Activated T-cell treated with anti-CD3 and anti-CD28 coated beads, Interleukin-2, amount 50 U/mL, for 72 hours (primary cell): ENCODE measurements at places on chromosomes 13 and 19.

- DNase-seq: no peak
Observed at GRCh38 chr13:41137241-41137640, 4.6 kb upstream of the KBTBD6 start.

DNA sequence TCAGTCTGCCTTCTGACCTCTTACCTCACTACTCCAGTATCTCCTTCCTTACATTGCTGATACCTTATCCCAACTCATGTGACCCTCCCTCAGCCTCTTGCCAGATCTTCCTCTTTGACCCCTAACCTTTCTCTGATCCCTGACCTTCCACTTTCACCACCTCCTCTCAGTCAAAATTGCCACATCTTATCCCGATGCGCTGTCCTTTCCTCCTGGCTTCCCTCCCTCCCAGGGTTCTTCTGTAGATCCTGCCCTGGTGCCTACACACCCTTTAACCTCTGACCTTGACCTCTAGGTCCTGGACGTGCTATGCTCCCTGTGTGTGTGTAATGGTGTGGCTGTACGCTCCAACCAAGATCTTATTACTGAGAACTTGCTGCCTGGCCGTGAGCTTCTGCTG is 23.7 kb downstream of the RYR1 start:
- DNase-seq: no peak

DNA sequence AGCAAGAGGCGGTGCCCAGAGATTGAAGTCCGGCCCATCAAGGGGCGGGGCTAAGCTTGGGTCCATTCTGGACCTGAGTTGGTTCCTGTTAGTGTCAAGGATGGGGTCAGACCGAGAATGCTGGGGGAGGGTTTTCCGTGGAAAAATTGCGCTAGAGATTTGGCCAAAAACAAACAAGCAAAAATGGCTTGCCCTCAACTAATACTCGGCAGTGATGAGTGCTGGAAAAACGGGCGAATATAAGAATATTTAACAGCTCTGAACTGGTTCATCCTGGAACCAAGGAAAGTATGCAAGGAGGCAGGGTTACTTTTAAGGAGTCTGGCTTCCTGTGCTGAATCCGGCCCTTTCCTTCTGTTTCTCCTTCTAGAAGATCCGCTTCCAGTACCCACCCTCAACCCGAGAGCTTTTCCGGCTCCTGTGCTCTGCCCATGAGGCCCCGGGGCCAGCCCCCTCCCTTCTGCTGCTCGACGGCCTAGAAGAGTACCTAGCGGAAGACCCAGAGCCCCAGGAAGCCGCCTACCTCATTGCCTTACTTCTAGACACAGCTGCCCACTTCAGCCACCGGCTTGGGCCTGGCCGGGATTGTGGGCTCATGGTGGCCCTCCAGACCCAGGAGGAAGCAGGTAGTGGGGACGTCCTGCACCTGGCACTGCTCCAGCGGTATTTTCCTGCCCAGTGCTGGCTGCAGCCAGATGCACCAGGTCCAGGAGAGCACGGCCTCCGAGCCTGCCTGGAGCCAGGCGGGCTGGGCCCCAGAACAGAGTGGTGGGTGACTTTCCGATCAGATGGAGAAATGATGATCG is 880 bp downstream of the SWSAP1 start:
- peak; percentile 84 for DNase-seq

DNA sequence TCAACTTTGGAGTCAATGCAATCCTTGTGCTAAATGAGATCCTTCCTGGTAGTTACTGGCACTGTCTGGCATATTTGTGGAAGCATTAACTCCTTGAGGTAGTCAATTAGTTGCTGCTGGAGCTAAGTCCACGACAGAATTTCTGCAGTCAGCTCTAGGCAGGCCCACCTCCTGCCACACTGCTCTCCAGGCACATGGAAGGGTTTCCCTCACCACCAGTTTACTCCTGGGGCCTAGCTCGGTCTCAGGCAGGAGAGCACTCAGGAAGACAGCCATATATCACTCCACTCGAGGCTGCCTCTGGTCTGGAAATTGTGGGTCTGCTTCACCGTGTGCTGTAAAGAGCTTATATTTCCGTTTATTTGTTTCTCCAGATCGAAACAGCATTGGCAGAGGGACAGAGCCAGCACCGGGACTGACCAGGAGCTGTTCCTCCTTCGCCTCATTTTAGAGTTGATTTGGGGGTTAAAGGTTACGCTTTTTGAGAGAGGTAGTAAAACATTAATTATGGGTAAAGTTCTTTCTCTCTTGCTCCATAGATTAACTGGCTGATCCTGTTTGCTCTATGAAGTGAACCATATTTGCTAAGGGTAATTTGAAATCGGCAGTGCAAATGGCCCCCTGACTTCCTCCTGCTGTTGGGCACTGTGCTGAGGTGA is 20.6 kb upstream of the GTF3A start:
- no peak for DNase-seq

DNA sequence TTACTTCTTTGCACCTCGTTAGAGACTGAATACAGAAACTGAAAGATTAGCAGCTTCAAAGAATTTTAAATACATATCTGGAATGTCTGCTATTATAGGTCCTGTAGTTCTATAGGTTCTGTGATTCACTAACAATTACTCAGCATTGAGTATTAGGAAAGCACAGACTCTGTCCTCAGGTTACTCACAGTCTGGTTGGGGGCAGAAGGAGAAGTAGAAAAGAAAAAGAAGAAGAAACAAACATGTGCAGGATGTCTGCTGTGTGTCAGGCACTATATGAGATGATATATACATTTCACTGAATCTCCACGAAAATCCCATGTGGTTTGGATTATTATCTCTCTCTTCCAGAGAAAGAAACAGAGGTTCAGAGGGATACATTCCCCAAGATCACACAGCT is 40.1 kb downstream of the SERTM1 start:
- no peak for DNase-seq

DNA sequence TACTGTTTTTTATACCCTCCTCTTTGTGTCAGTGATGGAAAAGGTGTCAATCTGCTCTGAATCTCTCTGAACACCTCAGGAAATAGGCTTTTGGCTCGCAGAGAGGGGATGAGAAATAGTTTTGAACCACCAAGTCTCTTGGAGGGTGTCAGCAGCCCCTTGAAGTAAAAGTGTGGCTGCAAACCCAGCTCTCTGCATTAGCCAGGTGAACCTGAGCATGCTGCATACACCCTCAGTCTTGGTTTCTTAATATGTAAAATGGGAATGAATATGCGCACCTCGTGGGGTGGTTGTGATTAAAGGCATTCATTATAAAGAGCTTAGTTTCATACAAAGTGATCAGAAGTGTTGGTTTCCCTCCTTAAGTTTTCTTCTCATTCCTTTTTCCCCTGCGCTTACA is 1.4 kb upstream of the DHRS12 start:
- DNase-seq: no peak

DNA sequence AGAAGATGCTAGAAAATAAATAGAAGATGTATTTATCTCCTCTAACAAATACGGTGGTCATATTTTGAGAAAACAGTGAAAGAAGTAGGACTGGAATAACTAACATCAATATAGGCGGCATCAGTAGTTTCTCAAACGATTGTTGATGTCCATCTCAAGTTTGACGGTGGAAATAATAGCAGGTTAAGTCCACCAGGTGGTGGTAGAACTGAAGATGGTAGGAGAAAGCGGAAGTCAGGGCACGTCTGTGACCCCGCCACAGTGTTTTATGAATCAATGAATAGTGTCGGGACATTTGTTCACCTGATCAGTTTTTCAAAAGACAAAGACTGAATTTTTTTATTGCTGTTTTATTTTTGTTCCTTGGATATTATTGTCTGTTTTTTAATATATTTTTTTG is 706.4 kb upstream of the SLC10A2 start:
- DNase-seq: no peak

GRCh38 chr13:113069861-113070805 is 35.5 kb upstream of the F7 start:
- no peak for DNase-seq

DNA sequence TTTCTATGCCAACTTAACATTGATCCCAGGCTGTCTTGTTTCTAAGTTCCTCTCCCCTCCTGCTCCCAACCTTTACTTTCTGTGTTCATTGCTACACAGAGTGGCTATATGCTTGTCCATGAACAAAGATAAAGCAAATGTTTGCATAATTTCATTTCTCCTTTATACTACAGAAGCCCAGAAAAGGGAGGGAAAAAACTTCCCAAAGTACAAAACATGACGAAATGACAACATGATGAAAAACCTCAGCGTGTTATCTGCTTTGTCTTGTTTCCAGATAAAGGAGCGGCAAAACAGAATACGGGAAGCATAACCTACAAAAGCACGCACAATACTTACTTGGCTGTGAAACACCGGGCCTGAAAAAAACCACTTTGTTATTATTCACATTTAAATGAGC is 336.8 kb downstream of the DNAJC15 start:
- no peak for DNase-seq

DNA sequence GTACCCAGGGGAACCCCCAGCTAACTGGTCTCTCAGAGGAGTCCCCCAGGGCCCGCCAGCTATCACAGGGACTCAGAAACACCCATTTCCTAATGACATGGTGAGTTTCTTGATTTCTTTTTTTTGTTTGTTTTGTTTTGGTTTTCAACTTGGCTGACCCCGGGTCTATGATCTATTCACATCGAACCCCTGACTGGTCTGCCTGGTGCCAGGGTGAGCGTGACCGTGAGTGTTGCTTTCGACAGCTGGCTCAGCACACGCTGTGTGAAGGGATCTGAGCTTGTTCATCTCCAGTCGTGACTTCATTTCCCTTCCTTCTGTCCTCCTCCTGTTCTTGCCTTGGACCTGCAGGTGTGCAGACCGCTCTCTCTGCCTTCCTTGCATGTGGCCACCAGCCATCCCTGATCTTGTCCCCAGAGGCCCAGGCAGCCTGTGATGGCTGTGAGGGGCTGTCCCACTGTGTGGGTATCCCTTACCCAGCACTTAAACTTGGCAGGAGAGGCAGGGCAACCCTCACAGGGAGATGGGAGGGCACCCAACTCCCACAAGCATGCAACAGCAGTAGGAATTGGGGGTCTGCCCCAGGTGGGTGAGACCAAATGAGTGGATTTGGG is 26.2 kb downstream of the TMEM161A start:
- no peak for DNase-seq

- DNase-seq: no peak
Observed at GRCh38 chr19:38290631-38291147, 13.4 kb upstream of the C19orf33 start.

DNA sequence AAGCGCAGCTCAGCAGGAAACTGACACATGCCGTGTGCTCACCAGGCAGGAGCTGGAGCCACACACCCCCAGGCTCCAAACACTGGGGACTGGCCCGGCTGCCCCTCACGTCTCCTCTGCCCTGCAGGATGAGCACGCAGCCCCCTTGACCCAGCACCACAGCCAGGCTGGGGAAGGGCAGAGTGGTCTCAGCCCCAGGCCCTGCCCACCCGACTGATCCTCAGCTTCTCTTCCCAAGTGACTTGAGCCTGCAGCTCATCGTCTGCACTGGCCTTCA is 20.3 kb downstream of the GRTP1 start:
- no peak for DNase-seq

DNA sequence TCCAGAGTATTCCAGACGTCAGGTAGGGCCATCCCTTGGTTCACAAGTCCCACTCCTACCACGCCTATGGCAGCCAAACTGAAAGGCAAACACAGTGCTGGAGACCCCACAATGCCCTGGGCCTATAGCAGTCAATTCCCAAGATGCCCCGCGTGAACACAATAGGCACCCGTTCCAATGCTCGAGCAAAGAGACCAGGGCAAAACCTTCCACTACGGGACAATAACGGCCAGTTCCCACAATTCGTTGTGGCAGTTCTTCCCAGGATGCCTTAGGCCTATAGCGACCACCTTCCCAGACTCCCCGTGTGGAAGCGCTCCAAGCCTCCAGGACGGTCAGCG is 538 bp downstream of the ZNF428 start:
- DNase-seq: peak; percentile 50

- DNase-seq: peak; percentile 89
Observed at GRCh38 chr13:91398413-91399188, at the start of gene GPC5. Gene GPC5 (plus strand): TSS chr13:91398621.

GRCh38 chr19:7304200-7304599 is 10.0 kb upstream of the INSR start:
- no peak for DNase-seq

- DNase-seq: no peak
Observed at GRCh38 chr13:39737047-39737446, 81.6 kb downstream of the COG6 start.

GRCh38 chr13:23433171-23434153 is at the start of gene SACS:
Gene SACS (minus strand): TSS chr13:23433702. CDS start chr13:23411239, 22,463 bp downstream.
- DNase-seq: no peak

DNA sequence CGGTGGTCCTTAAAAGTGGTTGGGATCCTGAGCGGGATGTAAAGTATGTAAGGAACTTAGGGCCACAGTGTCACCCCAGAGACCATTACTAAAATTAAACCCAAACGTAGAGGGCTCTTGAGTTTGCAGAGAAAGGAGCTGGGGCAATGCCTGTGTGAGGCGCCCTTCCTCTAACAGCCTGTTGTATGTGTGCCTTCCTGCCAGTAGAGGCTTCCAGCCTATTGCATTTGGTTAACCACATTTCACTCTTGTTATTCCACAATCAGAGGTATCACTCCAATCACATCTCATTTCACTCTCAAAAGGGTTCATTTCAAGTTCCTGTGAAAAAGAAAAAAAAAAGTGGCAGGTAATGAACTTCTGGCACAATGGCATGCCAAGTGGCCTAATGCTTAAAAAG is 29.4 kb downstream of the DIAPH3 start:
- DNase-seq: no peak

GRCh38 chr13:97344265-97345175 is 89.4 kb upstream of the RAP2A start:
- DNase-seq: peak; percentile 41

DNA sequence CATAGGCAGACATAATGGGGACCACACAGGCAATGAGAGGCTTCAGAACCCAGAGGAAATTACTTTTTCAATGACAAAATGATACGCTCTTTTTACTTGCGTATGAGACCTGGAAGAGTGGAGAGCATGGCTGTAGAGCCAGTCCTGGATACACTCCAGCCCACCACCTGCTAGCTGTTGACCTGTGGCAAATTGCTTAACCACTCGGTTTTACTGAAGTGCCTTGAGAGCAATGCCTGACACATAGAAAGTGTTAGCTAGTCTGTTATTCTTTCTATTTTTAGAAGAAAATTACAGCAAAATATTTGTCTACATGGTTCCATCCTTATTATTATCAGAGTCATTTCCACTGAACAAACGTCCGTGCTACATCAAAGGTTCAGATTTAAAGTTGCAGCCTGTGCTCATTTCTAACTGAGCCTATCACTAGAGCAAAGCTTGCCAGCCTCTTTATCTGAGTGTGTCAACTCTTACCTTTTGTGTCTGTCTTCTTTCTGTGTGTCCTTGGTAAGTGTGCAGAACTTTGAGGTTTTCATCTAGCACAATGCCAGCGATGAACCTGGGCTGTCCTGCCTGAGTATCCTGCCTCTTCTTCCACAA is 9.6 kb upstream of the GPR183 start:
- no peak for DNase-seq
